ENCODE measurements at places on chromosomes 5 and 9.

- DNase-seq, result no peak
These were observed 3.2 kb downstream of the PAPPA start for GRCh38 chr9:116156621-116157314.

DNA sequence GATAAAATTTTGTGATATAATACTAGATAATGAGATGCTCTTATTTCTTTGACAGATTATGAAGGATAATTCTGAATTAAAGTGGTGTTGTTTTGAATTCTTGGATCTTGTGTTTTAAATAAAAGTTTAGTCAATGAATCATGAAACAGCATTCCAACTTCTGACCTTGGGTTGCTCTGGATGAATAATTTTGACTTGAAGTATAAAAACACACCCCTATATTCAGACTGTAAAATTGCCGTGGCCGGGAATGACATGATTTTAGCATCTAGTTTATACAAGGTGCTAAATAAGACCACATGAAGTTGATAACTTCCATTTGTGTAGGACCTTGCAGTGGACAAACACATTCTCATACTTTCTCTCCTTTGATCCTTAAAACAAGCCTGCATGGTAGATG is 67.2 kb upstream of the DAP start:
- no peak for DNase-seq

- DNase-seq, result no peak
These were observed 6.7 kb downstream of the TMEM8B start for GRCh38 chr9:35835766-35836165.

- DNase-seq, result no peak
These were observed 23.9 kb downstream of the VCP start for GRCh38 chr9:35048511-35048910.

DNA sequence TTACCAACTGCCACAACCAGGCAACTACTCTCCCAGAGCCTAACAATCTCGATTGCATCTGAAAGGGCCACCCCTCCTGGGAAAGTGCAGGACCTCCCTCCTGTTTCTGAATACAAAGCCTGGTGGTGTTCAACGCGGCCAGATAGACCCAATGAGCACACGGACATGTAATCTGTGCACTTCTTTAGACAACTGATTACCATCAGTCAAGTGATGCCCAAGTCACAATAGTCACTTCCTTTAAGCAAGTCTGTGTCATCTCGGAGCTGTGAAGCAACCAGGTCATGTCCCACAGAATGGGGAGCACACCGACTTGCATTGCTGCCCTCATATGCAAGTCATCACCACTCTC is 739 bp downstream of the C9orf72 start:
- DNase-seq, result peak; percentile 39

- DNase-seq, result no peak
These were observed 38.6 kb upstream of the SMC5 start for GRCh38 chr9:70220216-70220615.

DNA sequence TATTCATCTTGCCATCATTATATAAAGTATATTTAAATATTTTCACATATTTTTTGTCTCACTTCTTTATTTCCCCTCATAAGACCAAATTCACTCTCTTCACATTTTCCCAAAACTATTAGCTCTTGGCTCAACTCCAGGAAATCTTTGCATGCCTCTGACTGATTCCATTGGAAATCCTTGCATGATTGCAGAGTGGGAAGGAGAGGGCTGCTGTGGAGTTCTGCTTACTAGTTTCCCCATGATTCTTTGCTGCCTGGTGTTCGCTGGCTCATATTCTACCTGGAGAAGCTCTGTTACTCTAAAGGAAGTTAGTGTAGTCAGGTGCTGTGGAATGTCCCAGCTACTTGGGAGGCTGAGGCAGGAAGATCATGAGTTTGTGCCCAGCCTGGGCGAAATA is 41.9 kb downstream of the LIX1 start:
- no peak for DNase-seq

DNA sequence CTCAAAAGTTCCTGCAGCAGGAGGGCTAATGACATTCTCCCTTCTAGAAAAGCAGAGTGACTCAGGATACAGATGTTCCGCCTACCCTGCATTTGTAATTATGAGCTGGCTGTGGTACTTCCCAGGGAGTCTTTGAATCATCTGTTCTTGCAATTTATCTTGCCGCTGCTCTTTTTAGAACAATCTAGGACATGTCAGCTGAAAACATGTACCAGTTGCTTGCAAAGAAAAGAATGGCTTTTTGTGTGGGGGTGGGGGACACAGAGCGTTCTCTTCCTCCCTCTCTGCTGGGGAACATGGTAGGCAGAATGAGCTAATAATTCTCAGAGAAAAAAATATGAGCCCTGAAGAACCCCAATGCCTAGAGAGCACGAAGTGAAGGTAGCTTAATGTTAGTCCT is 51.7 kb upstream of the TUT7 start:
- DNase-seq, result no peak

DNA sequence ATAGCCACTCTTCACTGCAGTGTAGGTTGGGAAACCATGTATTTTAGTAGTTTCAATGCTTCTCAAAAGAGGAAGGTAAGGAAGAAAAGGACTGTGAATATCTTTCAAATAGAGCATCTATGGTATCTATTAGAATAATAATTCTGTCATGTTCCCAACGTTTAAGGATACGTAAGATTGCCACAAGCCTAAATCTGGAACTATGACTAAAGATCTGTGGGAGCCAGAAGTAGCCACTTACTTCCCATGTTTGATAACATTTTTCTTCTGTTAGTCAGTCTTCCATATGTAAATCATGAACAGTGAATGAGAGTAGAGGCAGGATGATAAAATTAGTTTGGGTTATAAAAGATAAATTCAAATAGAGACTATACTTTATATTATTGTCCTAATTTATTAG is 16.3 kb upstream of the MROH2B start:
- DNase-seq, result no peak

- DNase-seq, result no peak
These were observed 108.2 kb upstream of the TNC start for GRCh38 chr9:115226152-115226551.

DNA sequence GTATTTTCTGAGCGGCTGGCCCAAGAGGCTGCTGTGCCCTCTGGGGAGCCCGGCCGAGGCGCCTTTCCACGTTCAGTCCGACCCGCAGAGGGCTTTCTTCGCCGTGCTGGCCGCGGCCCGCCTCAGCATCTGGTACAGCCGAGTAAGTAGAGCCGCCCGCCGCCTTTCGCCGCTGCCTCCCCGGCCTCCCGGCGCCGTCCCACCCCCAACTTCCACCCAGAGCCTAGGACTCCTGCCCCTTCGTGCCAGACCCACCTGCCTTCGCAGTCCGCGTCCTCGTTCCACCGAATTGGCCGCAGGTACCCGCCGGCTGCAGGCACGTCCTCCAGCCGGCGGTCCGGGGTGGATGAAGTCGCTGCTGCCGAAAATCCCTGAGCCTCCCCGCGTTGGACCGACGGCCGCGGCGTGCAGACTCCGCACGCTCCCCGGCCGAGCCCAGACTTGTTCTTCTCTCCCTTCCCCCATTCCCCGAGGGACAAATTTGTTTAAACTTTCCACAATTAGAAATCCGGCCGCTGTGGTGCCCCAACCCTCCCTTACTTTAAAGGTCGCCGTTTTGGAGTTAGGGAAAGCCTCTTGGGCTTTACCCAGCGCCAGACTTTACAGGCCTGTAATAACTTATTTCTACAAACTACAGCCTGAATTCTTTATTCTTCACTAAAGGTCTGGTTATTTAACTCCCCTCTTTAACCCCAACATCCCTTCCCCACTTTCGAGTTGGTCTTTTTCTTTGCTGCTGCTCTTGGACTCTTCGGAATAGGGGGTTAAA is 589 bp downstream of the RIC1 start:
- no peak for DNase-seq

GRCh38 chr9:84140535-84141101 is 160.0 kb downstream of the RMI1 start:
- DNase-seq, result no peak

DNA sequence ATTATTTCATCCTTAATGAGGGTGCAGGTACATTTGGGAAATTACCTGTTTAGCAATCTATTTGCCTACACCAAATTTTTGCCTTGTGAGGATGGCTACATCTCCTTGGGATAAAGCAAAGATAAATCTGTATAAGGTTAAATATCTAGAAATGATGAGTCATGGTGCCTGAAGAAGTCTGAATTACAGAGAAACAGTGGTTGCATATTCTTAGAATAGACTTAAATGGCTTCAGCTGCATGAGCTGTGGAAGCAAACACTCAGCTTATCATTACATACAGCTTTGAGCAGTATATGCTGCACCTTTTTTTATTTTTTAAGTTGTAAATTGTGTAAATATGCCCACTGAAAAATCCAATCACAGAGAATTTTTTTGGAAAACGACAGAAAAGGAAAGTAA is 153.5 kb downstream of the RAPGEF6 start:
- DNase-seq, result no peak

Measured in activated T-helper 1 cell treated with anti-CD3 and anti-CD28 coated beads, Interleukin-2, amount 50 U/mL, for 16 hours (primary cell).